ENCODE measurements at places on chromosomes 4 and X.

- DNase-seq, result no peak
Observed at GRCh38 chr4:22462688-22463087, 53.2 kb downstream of the ADGRA3 start.

- DNase-seq, result no peak
Observed at GRCh38 chr4:76430519-76431388, 4.3 kb upstream of the SHROOM3 start.

- DNase-seq, result no peak
Observed at GRCh38 chr4:28772066-28772465, 1911.4 kb downstream of the STIM2 start.

- no peak for DNase-seq
Observed at GRCh38 chr4:156560701-156561100, 410.9 kb downstream of the PDGFC start.

DNA sequence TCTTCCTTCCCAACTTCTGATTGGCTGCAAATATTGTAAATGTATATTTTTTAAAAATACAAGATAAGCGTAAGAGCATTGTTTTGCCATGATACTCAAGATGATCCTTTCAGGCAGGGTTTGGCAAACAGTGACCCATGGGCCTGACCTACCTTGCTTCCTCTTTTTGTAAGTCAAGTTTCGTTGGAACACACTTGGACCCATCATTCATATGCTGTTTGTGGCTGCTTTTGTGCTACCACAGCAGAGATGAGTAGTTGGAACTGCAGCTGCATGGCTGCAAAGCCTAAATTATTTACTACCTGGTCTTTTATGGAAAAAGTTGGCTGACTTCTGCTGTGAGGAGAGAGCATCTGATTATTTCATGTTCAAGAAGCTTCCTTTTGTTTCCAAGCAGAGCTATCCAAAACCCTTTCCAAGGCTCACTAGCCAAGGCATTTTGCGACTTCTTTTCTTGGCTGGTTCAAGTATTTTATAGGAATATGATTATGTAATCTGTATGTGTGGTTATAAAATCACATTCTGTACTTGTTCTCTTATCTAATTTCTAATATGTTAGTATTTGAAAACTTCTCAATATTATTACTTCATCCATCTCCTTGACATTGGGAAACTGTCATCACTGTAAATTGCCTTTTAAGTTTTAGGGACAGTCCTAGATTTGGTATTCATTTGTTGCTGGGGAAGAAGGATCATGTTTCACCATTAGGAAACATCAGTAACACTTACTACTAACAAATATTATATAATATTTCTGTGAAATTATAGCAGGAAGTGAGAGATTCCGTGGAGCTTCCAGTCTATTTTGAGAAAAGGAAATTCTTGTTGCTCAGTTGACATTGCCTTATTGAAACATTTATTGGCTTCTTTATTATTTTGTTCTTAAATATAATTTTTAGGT is 109.2 kb downstream of the ARHGAP10 start:
- no peak for DNase-seq

GRCh38 chr4:100042711-100043110 is 92.6 kb upstream of the H2AZ1 start:
- DNase-seq, result no peak

DNA sequence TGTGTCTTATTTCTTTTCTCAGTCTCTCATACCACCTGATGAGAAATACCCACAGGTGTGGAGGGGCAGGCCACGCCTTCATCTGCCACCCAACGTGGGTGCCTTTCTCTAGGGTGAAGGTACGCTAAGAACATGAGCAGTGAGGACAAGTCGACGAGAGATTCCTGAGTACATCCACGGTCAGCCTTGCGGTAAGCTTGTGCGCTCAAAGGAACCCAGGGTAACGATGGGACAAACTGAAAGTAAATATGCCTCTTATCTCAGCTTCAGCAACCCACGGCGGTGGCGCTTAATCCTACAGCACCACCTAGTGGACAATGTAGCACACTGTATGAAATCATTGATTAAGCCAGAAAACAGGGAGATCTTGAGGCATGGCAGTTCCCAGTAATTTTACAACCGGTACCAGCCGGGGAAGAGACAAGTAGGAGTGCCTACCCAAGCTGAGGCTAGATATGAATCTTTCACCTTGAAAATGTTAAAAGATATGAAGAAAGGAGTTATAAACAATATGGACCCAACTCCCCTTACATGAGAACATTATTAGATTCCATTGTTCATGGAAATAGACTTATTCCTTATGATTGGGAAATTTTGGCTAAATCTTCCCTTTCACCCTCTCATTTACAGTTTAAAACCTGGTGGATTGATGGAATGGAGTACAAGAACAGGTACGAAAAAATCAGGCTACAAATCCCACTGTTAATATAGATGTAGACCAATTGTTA is 63.0 kb downstream of the ZNF732 start:
- DNase-seq, result peak; percentile 48

GRCh38 chr4:144579411-144580030 is 66.4 kb upstream of the HHIP start:
- no peak for DNase-seq

- DNase-seq, result no peak
Observed at GRCh38 chr4:16713271-16713670, 185.2 kb downstream of the LDB2 start.

GRCh38 chrX:147570483-147570882 is 341.2 kb upstream of the FMR1 start:
- DNase-seq, result no peak

- no peak for DNase-seq
Observed at GRCh38 chrX:120794525-120794975, 81.1 kb downstream of the CT47B1 start.

DNA sequence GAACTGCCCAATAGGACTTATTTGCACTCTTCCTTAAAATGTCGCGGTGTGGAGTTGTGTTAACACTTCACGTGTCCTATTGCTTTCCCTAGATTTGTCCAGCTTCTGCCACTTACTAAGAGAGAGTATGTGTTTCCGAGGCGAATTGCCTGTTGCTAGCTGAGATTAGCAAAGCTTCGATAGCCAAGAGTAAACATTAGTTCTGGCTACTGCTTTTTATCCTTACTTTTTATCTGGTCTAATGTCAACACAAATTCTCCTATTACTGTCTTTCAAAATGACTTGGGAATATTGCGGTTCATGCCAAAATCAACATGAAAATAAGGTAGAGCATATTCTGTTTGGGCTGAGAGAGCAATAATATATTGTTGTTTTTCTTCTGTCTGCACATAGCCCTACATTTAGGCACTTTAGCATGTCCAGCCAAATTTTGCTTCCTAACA is 90.4 kb upstream of the VEGFC start:
- no peak for DNase-seq

GRCh38 chr4:80694171-80694570 is 336.3 kb upstream of the BMP3 start:
- no peak for DNase-seq

GRCh38 chr4:184329659-184330400 is 112.2 kb upstream of the ENPP6 start:
- no peak for DNase-seq

DNA sequence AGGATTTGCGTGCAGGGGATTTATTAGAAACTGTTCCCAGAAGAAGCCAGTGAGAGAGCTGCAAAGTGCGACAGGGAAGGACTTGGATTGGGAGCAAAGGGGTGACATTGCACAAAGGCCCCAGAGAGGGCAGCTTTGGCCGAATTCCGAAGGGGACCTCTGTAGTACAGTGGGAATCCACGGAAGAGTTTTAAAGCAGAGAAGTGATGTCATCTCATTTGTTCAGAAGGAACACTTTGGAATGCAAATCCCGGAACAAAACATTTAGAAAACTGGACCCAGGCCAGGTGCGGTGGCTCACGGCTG is 71.7 kb downstream of the FAM184B start:
- no peak for DNase-seq

DNA sequence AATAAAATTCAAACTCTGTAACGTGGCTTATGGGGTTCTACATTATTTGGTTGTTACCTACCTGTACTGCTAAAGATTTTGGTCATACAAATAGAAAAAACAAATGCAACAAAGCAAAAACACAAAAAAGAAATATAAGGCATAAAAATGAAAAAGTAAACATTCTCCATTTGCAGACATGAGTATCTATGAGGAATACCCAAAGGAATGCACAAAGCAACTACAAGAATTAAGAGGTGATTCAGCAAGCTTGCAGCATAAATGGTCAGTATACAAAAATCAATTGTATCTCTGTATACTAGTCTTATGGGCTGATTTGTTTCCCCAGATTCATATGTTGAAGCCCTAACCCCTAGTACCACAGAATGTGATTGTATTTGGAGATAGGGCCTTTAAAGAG is 3.6 kb upstream of the PDE5A start:
- no peak for DNase-seq

GRCh38 chr4:151407466-151408379 is 1.3 kb upstream of the FHIP1A start:
- DNase-seq, result peak; percentile 24

GRCh38 chr4:123673971-123674370 is 277.4 kb downstream of the SPRY1 start:
- DNase-seq, result no peak

All from stimulated activated CD4-positive, alpha-beta T cell treated with anti-CD3 and anti-CD28 coated beads, Interleukin-15, amount 100 ng/mL, for 48 hours (primary cell).